ENCODE measurements at places on chromosomes 1 and 21.

DNA sequence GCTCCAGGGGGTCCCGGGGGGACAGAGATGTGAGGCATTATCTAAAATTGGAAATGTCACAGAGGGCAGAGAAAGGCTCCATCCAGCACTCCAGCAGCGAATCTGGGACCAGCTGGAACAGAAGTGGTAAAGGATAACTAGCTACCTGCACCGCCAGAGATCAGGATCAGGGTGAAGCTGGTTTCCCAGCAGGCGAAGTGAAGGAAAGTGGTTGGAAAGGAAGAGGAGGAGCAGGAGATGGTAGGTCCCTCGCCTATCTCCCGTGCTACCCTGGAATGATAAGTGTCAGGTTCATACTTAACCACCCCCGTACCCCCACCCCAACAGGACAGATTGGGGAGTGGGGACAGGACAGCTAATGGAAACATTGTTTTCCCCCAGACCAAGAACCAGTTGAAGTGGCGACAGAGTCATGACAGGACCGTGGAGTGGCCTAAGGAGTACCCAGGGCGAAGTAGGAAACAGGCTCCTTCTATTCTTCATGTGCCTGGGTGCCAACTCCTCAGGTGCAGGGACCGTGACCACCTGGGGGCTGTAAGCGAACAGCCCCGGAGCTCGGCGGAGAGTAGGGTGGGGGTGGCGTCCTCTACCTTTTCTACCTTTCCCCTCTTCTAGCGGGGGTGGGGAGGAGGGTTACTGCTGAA lies 717 bp downstream of the B4GALT3 start:
- DNase-seq, result no peak

DNA sequence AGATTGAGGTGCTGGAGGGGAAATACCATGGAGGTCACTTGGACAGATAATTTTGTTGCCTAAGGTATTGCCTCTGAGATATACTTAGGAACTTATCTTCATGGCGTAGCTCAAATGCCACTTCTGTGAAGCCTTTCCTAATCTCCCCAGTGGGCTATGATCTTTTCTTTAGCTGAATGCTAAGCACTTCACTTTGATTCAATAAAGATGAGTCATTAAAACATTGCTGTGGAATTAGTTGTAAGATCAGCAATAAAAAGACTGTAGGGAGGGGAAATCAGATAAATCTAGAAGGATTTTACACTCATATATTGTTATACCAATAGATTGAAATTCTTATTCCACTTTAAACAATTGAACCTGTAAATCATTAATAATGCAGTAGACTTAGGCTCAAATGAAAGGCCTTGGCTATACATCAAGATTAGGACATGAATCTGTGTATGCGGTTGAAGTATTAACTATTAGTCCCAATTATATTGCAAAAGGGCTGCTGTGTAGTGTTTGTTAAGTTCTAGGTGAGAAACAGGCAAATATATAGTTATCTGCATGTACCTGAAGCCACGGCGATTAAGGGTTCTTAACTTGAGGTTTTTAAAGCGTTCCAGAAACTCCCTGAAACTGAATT lies 19.2 kb upstream of the MAGOH start:
- DNase-seq, result no peak

- no peak for DNase-seq
These were observed 99.1 kb downstream of the PTPN14 start for GRCh38 chr1:214452152-214452784.

GRCh38 chr1:223711173-223711572 lies 1.2 kb upstream of the CAPN2 start:
- DNase-seq, result no peak

- no peak for DNase-seq
These were observed 8.0 kb downstream of the C1orf35 start for GRCh38 chr1:228095161-228095560.

DNA sequence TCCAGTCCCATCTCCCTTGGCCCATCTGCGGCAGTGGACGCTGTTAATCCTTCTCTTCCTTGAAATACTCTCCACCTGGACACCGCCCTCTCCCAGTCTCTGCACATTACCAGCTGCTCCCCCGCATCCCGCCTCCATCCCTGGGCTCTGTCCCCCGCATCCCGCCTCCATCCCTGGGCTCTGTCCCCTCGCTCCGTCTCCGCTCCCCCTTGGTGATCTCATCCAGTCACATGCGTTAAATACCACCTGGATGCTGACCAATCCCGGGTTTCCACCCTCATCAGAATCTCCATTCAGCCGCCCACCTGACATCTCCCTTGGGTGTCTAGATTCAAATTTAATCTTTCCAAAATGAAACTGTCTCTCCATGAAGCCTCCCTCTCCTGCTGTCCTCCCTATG lies 106.1 kb downstream of the PRDM2 start:
- no peak for DNase-seq

- no peak for DNase-seq
These were observed 339.9 kb downstream of the NTNG1 start for GRCh38 chr1:107480548-107481415.

DNA sequence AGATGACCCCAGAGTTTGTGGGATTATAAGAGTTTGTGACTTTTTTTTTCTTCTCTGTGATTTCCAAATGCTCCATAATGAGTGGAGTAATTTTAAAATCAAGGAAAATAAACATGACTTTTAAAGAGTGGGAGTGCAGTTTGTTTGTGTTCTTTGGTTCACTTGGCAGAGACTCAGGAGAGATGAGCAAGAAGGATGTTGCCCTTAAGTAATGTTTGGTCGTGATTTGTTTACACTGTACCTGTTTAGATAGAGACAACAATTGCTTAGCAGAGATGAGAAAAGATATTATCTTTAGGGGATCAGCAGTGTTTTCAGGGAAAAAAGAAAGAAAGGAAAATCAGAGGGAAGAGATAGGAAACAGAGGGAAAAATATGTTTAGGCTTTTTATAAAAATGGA lies 170.8 kb downstream of the ADSS2 start:
- DNase-seq, result no peak

DNA sequence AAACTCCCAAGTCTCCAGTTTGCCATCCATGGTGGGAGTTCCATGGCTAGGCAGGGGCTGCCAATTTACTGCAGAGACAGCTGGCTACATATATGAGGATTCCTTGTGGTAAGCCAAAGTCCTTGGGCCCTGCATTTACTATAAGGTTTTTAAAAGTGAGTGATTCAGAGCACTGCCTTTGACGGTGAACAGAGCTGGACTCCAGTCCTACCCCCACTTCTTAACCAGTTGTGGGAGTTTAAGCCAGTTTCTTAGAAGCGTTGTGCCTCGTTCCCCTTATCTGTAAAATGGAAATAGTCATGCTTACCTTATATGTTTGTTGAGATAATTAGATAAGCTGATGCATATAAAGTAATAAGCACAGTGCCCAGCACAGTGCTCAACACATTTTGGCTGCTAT lies 64.6 kb downstream of the LRIG2 start:
- no peak for DNase-seq

- DNase-seq, result no peak
These were observed 784 bp downstream of the RPL11 start for GRCh38 chr1:23692308-23692871.

GRCh38 chr1:26041401-26041800 lies 4.5 kb downstream of the SLC30A2 start:
- no peak for DNase-seq

DNA sequence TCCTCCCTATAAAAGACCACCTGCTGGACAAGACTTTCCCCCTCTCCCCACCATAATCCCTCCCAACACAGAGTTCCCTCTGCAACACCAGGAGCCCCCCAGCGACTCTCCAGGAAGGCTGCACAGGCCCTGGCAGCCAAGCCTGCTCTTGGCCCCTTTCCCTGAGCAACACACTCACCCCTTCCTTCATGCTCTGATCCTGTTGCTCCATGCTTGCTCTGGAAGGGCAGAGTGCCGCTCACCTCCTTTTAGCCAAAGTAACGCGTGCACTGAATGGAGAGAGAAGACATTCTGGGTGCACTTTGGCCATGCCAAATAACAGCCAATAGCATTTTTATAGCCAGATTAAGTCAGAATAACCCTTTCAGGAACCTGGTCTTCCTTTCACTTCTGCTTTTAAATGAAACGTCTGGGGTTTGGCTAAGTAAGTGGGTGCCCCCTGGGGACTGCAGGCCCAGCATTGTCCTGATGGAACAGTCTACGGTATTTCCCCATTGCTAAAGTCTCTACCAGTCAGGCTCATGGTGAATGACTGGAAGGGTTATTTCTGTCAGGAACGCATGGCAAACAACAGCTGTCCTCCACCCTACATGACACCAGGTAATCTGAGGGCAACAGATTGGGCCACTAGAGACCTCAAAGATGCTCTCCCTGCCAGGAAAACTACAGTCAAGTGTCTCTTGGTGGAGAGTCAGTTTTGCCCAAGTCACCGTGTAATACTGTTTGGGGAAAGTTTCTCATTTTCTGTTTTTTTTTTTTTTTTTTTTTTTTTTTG lies at the start of gene SLC2A5:
Gene SLC2A5 (minus strand): TSS at position 310 of the 775 bp plus-strand sequence. CDS start 99 bp downstream, at position 211.
- peak; percentile 95 for DNase-seq

DNA sequence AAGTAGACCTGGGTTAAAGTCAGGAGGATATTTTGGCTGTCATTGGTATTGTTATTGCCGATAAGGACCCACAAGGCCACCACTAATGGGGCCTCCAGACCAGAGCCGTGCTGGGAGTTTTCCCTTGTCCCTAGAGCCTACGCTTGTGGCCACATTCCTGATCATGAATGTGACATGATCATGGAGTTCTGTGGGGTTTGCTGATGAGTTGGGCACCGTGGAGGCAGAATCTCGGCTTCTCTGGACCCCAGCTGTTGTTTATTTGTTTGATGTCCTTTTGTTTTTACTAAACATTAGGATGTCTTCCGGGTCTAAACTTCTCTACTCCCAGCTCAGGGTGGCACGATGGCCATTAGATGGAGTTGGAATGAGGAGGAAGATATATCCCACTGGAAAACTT lies 74.9 kb upstream of the TMPRSS2 start:
- DNase-seq, result no peak

DNA sequence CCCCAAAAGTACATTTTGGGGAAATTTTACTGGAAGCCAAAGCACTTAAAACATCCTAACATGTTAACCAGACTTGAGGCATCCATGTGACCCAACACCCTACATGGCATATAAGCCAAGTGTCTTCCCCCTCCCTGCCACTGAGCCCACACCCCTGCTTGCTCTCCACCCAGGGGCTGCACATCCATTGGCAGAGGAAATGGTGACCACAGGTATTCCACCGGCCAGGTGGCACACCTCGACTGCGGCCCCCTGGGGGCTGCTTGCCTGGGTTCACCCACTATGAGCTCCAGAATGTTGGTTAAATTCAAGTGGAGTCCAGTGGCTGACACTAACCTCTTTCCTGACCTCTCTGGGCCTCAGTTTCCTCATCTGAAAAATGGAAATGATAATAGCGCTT lies 64.4 kb upstream of the FAM20B start:
- DNase-seq, result no peak

DNA sequence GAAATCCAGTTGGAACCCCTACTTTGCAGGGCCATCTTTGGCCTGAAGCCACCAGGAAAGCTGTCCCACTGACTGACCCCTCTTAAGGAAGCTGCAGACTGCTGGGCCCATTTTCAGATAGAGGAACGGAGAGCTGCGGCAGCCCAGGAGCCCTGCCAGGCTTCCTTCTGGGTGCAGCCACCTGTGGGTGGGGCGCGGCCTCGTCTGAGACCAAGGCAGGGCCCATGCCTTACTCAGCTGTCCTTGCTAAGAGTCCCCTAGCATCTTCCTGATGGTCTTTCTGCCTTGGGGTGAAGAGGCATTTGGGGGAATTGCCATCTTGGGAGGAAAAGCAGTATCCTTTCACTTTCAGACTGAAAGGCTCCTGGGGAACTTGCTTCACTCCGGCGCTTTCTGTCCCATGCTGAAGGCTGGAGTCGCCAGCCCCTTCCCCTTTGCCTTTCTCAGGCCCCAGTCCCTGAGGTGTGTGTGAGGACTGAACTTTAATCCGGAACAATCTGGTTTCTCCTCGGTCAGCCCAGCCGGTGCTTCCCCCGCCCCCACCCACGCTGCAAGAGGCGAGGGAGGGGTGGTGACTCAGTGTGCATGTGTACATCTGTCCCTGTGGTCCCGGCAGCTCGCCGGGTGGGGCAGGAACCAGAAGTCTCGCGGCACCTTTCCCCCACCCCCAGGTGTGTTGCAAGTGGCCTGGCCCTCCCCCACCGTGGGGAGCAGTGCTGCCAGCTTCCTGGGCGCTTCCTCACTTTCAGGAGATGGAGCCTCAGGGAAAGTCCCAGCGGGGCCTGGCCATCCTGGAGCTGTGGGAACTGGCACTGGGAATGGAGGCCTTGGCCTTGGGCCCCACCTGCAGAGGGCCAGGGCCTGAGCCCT lies 5.1 kb downstream of the ZC3H12A start:
- DNase-seq, result peak; percentile 84

DNA sequence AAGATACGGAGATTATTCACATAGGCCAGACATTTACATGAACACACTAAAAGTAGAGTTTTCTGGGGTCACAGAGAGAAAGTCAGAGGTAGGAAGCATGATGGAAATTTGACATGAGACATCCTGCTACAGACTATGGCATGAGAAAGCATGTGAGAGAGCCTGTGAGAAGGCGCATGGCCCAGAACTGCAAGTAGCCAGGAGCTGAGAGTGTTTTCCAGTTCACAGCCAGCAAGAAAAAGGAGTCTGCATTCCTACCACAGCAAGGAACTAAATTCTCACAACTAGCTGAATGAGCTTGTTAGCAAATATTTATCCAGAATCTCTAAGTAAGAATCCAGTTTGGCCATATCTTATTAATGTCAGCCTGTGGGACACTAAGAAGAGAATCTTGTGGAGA lies 673.3 kb downstream of the BRINP3 start:
- DNase-seq, result no peak

- no peak for DNase-seq
These were observed 64.4 kb upstream of the LAPTM5 start for GRCh38 chr1:30822006-30822405.

Data from GF-D8 (cell line).